ENCODE measurements at places on chromosomes 4 and X.
A peak's percentile ranks its signal among the peaks of the same experiment; 100 is the strongest.

GRCh38 chr4:173590697-173591096 lies 60.7 kb upstream of the HAND2 start:
- no peak for DNase-seq

- no peak for DNase-seq
These were observed 400.1 kb downstream of the FAT4 start for GRCh38 chr4:125714845-125715244.

- no peak for DNase-seq
These were observed 19.9 kb downstream of the AR start for GRCh38 chrX:67563469-67564448.

DNA sequence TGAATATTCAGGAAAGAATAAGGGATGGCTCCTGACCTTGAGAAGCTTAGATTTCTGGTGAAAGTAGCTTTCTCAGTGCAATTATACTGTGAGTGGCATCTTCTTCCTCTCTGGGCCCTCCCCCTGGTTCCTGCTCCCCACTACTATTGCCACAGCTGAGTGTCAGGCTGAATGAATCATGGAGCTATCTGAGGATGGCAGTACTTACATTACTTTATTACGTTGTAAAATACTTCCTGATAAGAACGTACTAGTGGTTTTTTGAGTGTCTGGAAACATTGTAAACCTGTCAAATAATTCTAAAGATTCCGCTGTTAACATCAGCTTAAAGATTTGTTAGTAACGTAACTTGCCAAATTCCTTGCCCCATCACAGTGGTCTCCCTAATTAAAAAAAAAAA lies 36.2 kb downstream of the ARHGAP10 start:
- DNase-seq, result no peak

DNA sequence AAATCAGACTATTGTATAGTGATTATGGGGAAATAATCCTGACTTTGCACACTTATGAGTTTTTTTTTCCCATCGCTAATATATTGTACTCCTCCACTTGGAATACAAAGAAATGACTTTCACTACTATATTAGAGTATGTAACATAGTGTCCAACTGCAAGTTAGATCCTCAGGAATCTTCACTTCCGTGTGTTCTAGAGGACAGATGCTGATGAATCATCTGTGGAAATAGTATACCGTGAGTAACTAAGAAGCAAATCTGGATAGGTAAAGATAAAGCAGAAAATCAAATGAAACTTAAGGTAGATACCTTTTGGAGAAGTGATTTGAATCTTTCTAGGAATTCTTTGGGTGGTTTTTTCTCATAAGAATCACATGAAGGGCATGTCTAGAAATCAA lies 8.3 kb downstream of the IL21 start:
- no peak for DNase-seq

GRCh38 chr4:173272314-173272713 lies 61.8 kb downstream of the HMGB2 start:
- DNase-seq, result no peak

- DNase-seq, result no peak
These were observed 76.5 kb downstream of the DDIT4L start for GRCh38 chr4:100113732-100114131.

DNA sequence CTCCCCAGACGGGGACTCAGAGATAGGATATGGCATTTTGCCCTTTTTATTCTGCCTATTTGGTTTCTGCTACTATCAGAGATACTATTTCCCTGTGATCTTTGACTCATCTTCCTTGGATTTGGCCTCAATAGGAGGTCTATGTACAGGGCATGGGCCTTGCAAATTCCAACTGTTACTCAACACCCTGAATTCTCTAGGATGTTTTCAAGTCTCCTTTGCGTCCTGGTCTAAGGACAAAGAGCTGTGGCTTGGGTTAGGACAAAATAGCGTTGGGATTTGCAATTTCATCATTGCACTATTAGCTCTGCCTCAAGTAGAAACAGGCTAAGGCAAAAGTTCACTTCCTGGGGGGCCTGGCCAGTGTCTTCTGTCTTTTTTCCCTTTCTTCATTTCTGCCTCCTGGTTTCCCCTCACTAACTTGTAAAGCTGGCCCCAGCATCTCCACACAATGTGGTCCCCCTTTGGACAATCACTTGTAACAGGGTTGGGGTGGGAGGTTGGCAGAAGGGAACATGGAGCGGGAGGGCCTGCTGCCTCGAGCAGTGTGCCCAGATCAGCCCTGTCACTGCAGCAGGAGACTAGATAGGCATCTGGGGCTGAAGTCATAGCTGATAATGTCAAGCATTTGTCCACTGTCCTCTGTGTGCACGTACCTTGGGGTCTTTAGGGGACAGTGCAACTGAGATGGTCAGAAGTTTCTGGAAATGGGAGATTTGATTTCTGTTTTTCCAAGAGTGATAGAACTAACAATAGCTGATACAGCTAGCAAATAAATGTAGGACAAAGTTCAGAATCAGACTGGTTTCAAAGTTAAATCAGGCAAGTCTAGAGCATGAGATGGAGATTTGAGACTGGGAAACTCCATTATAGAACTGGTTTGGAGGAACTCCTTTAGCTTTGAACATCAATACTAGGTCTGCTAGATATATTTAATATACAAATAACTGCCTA lies 25.8 kb upstream of the STBD1 start:
- no peak for DNase-seq

DNA sequence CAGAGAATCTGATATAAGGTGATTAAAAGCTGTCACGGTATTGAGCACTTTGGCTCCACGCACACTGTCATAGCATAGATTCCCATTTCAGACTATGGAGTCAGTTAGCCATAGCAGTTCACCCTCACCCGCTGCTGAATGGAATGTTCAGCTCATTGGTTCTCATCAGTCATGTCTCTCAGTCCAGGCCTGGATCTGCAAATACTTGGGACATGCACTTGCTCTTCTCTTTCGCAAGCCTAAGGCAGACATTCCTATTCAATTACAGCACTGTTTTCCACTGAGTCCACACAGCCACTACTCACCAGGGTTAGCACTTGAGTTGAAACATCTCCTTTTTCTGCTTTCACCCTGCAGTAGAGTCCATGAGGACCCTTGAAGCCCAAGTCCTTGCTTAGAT lies 30.6 kb upstream of the SCML1 start:
- no peak for DNase-seq

DNA sequence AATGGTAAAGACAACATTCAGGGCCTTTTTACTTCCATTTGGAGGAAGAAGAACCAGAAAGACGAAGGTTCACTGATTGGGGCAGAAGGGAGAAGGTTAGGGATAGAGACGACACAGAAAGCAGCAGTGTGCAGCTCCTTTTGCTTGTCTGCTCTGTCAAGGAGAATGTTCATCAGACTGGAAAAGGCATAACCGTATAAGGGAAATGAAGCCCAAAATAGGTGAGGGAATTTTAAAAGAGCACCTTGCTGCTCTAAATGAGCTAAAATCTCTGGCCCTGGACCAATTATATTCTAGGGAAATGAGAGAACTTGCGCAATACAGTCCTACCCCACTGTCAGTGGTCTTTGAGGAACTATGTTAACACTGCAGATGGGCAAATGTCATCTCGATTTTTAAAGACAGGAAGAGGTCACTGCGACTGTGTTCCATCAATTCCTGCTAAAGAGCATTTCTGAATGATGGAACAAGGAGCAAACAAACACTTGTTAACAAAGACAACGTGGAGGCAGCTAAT lies 909.8 kb upstream of the FTHL17 start:
- no peak for DNase-seq

GRCh38 chr4:130576218-130576617 lies 1480.3 kb downstream of the C4orf33 start:
- DNase-seq, result no peak

DNA sequence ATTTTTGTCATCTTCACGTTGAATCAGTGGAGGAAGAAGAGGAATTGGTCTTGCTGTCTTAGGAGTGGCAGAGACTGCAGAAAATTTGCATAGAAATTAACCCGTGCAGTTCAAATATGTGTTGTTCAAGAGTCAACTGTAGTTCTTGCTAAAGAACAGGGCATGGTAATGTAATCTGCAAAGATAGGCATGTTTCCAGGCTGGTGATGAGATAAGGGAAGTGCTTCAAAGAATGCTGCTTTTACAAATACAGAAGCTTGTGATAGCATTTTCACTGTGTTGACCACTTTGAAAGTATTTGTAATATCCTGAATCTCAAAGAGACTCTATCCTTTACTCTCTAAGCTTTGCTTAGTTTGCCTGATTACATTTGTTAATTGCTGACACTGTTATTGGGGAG lies 60.1 kb downstream of the PRRG1 start:
- DNase-seq, result no peak

- DNase-seq, result no peak
These were observed 78.8 kb upstream of the TBC1D9 start for GRCh38 chr4:140834839-140835495.

GRCh38 chr4:47933840-47934239 lies 19.5 kb upstream of the NFXL1 start:
- DNase-seq, result peak; percentile 23

DNA sequence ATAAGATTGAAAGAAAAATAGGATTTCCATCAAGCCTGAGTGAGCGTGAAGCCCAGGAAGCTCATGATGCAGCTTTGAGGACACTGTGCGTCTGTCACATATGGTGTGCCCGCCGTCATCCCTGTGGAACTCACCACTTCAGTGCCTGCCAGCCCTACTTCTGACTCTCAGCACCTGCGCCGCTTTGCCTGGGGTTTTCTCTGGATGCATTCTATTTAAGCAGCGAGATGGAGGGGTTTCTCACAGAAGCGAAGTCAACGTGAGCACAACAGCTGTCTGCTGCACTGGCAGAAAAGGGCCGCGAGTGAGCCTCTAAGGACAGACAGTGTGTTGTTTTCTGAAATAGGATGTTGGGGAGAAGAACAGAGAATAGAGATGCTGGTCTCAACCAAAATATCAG lies 6.2 kb upstream of the TMEM128 start:
- no peak for DNase-seq

DNA sequence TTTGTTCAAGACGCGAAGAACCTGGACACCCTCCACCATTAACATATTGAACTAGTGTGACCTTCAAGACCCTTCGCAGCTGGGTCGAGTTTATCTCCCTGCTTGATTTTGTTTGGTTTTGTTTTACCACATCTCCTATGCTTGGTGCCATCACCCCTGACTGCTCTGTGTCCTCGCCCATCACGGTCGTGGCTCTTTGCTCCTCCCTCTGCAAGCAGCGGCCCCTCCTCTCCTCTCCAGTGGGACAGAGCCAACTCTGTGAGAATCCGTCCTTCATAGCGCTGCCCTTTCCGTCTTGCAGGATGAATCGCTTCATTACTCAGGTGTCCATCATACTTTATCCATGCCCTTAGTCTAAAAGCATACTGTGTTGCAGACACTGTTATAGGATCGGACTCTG lies 9.1 kb upstream of the FAM149A start:
- no peak for DNase-seq

DNA sequence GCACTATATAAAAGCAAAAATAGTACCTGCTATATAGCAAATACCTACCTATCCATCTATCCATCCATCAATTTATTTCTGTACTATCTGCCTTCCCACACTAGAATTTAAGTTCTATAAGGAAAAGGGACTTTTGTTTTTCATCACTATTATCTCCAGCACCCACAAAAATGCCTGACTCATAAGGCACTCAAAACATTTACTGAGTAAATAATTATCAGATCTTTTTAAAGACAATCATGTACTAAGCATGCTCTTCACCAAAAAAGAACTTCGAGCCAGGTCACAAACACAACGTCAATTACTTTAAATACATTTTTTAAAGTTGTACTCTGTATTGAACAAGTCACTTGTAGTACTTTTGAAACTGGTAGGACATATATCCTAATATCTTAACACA lies 119.9 kb downstream of the FBXW7 start:
- DNase-seq, result no peak

DNA sequence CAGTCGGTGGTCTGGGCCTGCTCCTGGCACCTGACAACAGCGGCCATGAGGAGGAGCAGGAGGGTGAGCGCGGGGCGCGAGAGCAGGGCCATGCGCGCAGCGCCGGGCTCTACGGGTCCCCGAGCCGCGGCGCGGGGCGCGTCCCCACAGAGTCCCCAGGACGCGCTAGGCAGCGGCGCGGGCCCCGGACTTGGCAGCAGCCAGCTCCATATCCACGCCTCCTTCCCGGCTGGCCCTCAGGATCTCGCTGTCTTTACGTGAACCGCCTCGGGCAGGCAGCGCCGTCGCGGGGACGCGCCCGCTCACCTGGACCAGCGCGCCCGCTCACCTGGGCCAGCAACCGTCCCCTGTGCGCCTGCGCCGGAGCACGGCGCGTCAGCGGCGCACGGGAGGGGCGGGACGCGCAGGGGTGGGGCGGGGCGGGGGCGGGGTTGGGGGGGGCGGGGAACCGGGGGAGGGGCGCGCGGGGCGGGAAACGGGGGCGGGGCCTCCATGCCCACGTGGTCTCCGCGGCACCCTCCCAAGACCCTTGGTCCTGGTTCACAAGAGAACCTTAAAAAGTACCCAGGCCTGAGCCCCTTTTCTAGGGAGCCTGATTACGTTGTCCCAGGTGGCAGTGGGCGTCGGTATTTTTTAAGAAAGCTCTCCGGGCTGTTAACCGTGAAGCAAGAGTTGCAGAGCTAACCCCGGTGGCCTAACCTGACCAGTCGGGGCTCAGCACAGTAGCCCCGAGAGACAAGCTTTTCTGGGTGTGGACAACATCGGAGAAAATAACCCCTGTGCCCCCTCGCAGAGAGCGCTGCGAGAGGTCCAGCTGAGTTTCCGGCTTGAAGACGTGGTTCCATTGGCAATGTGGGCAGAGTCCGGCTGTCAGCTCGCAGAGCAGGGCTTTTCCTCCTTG lies at the start of gene PLA2G12A:
PLA2G12A (minus strand) TSS at position 353 of the 901 bp plus-strand sequence; CDS start at position 92, 261 bp downstream.
- peak; percentile 88 for DNase-seq

DNA sequence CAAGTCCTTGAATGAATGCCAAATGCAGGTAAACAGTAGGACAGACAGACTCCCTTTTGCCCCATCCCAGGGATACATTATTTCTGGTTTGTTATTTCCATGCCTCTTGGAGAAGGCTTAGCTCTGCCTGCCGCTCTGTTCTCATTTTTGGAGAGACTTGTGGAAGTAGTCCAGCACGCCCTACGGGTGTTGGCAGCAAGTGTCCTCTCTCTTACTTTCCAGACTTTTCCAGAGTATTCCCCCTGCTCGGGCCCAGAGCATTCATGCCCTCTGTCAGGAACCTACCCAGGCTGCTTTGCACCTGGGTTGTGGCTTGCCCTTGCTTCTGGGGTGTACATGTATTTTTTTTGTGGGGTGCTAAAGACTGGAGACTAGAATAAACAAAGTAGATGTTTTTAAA lies 15.3 kb downstream of the SLC34A2 start:
- no peak for DNase-seq

DNA sequence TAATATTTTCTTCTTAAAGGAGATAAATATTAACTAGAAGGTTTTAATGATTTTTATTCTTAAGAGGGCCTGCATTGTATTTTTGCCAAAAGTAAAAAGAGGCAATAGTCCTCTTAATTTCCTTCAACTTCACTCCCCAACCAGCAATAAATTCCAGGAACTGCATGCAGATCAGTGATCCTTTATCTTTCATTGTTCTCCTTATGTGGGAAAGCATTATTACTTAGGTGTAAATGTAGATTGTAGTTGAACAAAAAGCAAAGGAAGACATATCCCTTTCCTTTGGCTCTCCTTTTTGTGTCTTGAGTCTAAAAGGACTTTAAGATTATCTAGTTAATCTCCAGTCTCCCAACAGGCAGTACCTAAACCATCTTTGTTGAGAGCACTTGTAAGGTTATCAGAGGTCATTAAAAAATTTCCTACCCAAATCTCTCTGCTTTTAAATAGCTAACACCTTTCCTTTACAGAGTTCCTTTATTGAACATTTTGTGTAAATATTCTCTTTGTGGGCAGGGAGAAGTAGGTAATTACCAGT lies 55.3 kb downstream of the RAPGEF2 start:
- DNase-seq, result no peak

GRCh38 chrX:26613956-26614355 lies 398.0 kb downstream of the MAGEB5 start:
- no peak for DNase-seq

Data from NCI-H2081 (cell line).